Epithelial cell of esophagus (primary cell): ENCODE measurements at places on chromosomes 5 and 9.

DNA sequence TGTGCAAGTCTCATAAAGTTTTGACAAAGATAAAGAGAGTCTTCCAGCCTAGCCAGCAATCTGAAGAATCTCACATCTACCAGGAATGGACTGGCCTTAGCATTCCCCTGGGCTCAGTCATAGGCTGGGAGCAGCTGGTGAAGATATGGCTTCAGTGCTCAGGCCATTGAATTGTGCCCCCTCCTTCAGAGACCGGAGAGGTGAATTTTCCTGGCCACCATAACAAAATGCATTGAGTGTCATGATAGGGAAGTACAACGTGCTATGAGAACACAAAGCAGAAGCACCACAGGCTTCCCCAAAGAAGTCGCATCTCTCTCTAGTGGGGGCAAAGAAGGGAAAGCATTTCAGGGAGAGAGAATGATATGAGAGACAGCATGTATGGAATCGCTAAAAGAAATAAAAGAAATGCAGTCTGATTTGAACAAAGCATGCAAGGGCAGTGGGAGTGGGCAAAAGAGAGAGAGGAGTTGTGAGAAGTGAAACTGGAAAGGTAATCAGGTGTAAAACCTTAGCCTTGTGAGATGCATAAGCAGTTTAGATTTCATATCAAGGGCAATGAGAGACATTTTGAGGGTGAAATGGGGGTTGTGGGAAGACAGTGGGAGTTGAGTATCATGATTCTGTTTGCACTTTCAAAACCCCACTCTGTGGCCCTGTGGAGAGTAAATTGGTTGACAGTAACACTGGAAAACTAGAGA is 57.1 kb upstream of the NMUR2 start:
- peak; percentile 27 for DNase-seq

- DNase-seq, result no peak
Measured at GRCh38 chr9:121599872-121600585, 51.4 kb upstream of the DAB2IP start.

DNA sequence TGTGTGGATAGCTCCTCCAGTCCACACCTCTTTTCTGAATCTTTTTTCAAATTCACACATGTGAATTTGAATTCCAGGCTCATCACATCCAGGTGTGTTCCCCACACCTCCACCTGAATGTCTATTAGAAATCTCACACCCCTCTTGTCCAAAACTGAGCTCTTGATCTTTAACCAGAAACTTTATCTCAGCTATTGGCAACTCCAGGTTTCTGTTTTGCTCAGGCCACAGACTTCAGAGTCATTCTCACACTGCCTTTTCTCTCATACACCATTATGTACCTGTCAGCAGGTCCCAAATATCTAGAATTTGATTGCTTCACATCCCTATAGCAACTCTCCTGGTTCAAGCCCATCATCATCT is 11.6 kb downstream of the NIPSNAP3B start:
- DNase-seq, result no peak

DNA sequence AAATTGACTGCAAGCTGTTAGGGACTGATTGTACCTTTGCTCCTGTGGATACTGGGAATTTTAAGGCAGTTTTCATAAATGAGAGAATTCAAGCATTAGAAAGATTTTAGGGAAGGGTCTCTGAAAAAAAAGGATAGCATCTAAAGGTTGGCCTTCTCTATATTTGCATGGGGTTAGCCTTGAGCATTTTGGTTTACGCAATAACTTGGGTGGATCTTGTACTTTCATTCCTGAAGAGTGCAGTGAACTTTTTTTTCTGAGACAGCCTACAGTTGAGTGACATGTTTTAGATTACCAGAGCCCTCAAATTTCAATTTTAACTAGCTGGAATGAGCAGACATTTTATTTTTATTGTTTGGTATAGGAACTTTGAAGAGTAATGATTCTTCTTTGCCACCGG is 91.6 kb upstream of the NR3C1 start:
- peak; percentile 83 for DNase-seq

DNA sequence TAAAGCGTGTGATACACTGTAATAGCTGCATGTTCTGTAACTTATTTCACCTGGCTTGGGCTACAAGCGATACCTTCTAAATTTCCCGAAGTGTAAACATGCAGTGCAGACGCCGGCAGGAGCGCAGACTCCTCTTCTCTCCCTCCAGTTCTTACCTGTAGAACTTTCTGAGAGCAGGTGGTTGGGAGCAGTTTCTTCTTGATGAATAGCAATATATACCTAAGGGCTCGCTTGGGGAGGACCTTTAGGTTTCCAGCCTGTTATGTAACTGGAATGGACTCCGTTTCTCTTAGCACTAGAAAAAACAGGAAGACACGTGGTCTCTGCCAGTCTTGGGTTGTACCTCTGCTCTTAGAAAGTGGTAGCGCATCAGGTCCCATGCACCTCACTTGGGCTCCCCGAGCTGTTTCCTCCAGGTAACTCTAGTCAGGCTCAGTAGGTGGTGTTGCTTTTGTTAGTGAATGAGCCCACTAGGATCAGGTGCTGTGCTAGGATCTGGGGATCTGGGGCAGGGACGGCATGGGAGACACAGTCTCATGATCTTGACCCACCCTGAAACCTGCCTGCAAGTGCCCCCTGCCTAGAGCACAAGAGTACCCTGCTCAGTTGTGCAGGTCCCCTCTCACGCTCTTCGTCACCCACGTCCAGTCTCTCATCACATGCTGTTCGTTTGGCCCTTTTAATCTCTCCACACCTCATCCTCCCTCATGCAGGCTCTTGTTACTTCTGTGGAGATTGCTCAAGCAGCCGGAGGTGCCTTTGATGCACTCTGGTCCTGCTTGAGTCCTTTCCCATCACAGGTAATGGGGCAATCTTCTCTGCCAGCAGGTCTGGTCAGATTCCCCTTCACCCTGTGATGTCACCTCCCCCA is 2.8 kb downstream of the TENT4A start:
- DNase-seq, result peak; percentile 52

DNA sequence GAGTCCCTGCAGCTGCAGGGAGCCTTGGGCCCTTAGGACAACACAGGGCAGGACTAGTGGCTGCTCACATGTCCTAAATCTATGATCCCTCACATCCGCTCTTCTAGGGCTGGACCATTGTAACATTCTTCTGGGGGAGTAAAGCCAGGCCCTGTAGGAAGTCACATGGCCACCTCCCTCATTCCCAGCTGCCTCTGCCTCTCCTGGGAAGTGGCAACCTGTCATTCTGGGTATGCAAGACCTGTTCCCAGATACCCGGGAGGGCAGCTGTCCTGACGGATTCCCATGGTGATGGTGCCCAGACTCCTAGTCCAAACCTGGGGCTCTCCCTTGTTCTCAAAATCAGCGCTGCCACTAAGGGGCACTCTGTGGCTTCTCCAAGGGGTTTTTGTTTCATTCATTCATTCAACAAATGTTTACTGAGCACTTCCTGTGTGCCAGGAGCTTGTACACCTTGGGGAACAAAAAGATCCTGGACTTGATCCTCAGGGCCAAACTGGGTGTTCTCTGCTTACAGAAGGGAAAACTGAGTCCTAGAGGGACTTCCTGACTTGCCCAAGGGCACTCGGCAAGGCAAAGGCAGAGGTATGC is 85.6 kb downstream of the PSD2 start:
- no peak for DNase-seq

DNA sequence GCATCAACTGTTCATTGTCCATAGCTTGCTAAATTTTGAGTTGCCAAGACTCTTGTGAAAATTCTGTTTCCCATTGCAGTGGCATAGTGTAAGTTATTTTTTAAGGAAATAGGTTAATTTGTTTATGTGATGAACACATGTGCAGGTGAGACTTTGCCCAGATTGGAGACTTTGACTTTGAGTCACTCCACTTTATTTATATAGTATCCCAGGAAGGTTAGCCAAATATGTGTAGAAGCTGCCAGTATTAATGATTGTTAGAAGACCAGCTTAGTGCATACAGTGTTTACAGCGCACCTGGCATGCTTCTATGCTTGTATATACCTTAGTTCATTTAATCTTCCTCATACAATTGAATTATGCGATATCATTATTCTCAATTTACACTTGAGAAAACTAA is 51.0 kb downstream of the MTAP start:
- DNase-seq, result no peak

DNA sequence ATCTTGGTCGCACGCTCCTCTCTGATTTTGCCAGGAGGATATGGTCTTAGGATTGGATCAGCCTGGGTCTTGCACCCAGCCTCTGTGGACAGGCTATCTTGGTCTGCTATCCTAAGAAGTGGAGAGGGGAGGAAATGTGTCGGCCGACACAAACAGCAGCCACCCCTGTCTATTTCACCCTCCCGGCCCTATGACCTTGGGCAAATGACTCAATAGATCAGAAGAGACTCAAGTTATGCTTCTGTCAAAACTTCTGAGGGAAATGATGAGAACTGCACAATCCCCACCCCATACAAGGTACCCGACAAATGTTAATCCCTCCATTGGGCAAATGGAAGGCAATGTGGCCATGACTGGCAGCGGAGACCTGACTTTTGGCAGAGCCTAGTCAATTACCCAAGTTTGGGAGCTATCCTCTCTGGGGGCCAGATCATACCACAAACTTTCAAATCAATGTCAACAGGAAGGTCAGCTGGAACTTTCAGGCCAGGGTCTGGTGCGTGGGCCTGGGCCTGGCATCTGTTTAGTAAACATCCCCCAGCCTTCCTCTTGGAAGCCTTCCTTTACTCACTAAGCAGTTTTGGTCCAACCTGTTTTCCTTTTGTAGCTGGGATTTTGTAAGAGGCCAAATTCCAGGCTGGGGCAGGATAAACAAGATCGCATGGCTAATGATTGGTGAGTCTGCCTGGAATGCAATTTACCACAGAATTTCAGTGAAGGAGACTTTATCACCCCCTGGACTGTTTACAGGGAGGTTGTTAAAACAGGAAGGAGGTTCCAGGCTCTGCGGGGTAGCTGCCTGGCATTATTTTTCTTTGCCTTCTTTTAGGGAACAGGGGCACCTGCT is 64.2 kb upstream of the CPEB4 start:
- peak; percentile 95 for DNase-seq

- peak; percentile 20 for DNase-seq
Measured at GRCh38 chr5:138932171-138932810, 57.2 kb upstream of the LRRTM2 start.

GRCh38 chr9:89455356-89455824 is 42.5 kb downstream of the SEMA4D start:
- DNase-seq, result no peak

DNA sequence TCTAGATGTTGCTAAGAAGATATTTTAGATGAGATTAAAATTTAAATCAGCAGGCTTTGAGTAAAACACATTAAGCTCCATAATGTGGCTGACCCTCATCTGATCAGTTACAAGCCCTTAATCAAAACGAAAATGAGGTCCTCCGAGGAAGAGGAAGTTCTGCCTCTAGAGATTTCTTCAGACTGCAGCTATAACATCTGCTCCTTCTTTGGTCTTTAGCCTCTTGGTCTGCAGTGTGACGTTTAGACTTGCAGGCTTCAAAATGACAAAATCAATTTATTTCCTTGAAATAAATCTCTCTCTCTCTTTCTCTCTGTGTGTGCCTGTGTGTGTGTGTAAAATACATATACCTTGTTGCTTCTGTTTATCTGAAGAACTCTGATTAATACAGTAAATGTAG is 1429.8 kb upstream of the CDH9 start:
- DNase-seq, result no peak

- DNase-seq, result peak; percentile 18
Measured at GRCh38 chr9:77435688-77436087, 212.4 kb downstream of the GNA14 start.

DNA sequence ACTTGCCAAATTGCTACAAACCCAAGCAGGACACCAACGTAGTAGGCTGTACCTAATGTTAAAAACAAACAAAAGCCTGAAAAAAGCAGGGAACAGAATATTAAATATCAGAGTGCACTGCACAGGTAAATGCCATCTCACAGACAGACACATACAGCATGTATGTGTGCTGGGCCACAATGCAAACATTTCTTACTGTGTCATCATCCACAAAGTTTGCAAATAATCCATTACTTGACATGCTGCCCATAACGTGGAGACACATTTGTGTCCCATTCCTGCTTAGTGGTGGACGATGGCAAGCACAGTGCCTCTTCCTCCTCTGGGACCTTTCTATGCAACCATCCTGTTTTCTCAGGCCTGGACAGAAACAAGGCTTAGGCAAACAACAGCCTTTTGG is 44.7 kb downstream of the GOLM1 start:
- no peak for DNase-seq

DNA sequence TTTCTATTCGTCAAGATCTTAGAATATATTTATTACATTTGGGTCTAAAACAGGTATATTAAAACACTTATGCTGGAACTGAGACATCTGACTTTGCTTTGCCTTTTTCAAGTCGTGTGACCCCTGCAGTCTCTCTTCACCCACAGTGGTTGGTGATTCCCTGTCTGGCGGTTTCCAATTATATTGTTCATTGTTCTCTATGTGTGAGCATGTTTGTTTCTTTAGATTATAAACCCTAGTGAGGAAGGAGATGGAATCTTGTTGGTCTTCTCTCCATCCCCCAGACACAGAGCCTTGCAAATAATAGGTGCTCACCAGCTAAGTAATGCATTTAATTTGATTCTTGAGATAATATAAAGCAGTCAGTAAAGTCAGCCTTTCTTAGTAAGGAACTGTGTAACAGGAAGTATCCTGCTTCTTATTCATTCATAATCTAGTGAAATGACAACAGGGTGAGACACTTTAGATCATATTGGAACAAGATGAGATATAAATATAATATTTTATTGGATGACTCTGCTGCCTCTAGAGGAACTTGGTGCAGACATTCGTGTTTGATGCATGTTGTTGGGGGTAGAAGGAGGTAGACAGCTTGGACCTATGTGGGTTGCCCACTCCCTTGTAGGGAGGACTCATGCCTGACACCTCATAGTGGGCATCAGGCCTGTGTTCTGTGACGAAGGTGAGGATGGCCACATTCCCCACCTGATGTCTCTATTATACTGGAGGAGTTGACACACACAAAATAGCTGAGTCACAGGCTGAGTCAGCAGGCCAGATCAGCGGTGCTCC is 88.1 kb downstream of the FGF1 start:
- DNase-seq, result peak; percentile 93

- peak; percentile 71 for DNase-seq
Measured at GRCh38 chr9:4077499-4078102, 222.3 kb downstream of the GLIS3 start.

DNA sequence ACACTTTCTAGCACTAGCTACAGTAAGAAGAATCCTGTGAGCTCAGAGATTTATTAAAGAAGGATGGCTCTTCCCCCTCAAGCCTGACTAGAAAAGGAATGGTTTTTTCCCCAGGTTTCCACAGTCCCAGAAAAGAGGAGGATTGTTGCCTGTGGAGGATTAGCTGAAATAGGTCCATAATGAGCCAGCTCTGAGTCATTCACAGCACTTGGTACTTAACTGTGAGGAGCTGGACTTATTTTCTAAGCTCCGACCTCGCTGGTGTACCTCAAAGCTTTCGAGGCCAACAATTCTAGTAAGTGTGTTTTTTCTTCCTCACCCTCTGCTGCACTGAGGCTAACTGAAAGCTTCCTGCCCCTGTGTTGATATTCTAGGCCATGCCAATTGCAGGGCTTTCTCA is 222.5 kb upstream of the IL12B start:
- DNase-seq, result peak; percentile 56
